GM12892 (cell line): ENCODE measurements at places on chromosomes 5 and 9.

- DNase-seq, result no peak
These were observed 287.8 kb upstream of the RASA1 start for GRCh38 chr5:86979811-86980411.

DNA sequence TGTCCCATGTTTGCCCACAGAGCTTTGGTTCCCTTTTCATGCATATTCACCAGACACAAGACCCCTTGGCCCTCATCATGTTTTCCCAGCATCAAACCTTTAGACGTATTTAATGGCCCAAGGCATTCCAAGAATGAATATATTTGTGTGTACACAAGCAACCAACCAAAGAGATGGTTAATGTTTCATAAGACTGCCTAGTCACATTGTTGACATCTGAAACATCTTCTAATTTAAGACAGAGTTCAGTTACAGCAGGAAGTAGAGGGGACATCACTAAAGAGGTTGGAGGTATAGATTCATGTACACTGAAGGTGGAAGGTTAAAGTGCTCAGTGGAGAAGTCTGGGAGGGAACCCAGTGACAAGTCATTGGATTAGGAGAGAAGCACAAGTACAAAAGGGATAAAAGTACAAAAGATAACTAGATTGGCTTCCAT, 49.1 kb downstream of the SUSD1 start:
- no peak for DNase-seq

GRCh38 chr5:148091991-148092964, 28.5 kb downstream of the SPINK5 start:
- no peak for DNase-seq

GRCh38 chr5:149837680-149838269, 106.8 kb downstream of the PDE6A start:
- no peak for DNase-seq

GRCh38 chr9:127303830-127304229, 39.3 kb downstream of the GARNL3 start:
- DNase-seq, result no peak

DNA sequence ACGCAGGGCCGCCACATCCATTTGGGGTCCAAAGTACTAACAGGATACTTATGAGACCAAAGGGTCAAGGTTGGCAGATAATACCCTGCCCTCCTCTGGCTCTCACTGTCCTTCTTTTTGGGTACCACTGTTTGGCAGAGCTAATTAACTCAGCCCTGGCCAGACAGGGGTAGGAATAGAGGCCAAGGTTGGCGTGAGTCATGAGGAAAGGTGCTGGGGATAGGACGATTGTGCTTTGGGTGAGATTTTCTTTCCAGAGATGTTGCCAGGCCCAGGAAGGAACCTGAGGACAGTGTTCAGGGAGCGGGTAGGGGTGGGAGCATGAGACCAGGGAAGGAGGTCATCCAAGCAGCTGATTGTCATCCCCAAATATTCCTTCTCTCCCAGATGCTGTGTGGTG, 191.8 kb upstream of the PANK3 start:
- no peak for DNase-seq

DNA sequence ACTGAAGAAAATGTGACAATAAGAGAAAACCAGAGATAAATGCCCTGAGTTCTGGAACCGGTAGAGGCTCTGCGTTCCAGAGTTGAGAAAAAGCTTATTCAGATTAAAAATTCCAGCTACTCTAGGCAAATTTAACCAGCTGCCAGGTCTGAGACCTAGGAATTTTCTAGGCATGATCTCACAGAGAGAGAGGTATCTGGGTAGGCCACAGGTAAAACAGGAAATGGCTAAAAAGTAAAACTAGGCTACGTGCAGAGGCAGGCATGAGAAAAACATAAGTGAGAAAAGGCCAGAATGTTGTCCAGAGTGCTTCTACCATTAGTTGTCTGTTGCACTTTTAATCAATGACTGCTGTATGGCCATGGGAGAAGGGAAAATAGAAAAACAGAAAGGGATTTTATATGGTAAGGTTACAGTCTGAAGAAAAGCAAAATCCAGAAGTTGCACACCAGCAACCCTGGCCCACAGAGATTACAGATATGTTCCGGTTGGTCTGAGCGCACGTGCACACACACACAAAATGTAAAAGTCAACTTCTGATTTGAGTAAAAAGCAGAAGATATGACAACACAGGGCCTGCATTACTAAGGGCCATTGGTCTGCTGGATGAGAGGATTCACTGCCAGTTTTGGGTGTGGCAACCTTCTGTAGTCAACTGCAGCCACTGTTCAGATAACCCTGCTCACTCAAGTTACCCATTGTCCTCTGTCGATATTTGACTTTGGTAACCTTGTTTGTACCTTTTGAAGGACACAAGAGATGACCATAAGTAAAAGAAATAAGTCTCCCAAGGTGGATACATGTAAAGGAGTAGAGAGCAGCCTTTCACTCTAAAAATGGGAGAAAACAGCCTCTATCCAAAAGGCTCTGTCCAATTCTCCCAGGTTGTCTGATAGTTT, 266.0 kb downstream of the DTWD2 start:
- no peak for DNase-seq

- DNase-seq, result no peak
These were observed 28.2 kb downstream of the MEF2C start for GRCh38 chr5:88854769-88855168.

DNA sequence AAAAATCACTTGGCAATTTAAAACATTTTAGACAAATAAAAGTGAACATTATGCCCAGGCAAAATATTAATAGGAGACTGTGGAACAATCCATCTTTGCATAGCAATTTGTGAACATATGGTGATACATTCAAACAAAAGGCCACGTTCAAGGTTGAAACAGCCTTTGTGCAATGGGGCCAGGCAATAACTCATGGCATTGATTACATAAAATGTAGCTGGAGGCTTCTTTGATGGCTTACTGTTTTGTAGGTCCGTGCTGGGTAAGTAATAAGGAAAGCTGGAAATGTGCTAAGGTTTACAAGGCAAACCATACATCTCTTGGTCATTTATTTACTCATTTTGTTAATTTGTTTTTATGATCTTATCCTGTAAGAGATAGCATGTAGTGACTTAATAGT, 651.8 kb downstream of the KCTD16 start:
- DNase-seq, result no peak

DNA sequence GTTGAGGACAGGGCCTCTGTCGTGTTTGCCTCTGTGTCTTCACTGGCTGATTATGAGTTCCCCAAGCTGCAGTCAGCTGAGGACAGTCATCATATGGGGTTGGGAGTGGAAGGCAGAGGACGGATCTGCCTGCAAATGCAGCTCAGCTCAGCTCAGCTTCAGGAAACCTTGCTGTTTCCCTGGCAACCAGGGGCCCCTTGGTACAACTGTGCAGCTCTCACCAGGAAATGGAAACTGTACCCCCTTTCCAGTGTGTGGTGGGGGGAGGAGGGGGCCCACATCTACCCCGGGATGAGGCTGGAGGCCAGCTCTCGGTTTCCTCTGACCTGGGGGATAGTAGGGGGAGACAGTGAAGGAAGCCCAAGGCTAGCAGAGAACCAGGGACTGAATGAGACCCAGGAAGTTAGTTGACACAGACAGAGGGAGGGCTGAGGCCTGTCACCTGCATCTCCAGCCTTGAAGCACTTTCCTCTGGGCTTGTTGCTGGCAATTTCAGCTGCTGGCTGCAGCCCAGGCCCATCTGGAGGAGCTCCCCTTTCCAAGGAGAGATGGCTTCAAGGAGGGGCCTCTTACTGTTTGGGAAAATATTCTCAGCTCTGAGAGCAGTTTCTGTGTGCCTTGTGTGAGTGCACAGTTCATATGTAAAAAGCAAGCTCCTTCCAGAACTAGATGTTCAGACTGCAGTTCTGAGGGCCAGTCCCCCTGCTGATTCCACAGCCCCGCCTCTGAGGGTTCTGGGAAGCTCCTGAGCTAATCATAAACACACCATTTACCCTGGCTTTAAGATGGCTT, 6.9 kb downstream of the ANXA6 start:
- no peak for DNase-seq

DNA sequence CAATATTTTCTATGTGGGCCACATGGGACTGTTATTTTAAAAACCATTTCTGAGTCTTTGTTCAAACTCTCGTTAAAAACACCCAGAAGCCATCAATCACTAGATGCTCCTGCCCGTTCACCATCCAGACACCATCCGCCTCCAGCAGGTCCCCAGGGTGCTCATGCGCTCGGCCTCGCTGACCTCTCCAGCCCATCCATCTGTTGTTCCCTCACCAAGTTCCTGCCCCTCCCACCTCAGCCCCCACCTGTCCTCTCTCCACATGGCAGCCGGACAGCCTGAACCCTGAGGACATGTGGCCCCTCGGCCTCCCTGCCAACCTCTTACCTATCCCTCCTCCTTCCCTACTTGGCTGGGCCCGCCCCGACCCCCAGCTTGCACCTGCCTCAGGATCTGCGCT, 31.6 kb downstream of the NSUN2 start:
- DNase-seq, result no peak

- no peak for DNase-seq
These were observed 454.2 kb downstream of the TLE4 start for GRCh38 chr9:80025796-80026520.

- DNase-seq, result no peak
These were observed 199.5 kb downstream of the C9orf50 start for GRCh38 chr9:129421371-129421770.

- no peak for DNase-seq
These were observed 27.6 kb upstream of the NUDT12 start for GRCh38 chr5:103590221-103590620.

DNA sequence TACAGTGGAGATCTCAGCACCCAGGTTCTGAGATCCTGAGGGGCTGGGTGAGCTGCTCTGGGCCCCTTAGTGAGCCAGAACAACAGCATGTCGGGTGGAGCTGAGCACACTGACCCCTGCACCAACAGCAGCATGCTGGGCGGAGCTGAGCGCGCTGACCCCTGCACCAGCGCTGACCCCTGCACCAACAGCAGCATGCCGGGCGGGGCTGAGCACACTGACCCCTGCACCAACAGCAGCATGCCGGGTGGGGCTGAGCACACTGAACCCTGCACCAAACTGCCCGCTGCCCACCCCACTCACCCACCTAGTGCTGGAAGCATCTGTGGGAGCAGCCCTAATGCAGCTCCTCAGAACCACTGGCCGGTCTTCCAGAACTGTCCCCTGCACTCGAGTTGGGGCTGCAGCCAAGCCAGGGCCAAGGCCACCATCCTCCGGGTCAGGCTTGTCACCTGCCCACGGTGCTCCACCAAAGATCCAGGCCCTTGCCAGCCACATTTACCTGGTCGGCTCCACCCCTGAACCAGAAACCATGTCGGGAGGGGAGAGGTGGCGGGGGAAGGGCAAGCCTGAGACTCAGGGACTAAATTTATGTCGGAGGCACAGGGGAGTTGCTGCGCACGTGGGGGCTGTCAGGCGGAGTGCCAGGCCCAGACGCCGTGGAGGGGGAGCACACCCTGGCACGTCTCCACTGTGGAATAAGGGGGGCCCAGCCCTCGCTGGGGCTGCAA, 80.3 kb downstream of the ADAMTS2 start:
- DNase-seq, result no peak

- DNase-seq, result no peak
These were observed 16.1 kb downstream of the CCT5 start for GRCh38 chr5:10266137-10266536.

DNA sequence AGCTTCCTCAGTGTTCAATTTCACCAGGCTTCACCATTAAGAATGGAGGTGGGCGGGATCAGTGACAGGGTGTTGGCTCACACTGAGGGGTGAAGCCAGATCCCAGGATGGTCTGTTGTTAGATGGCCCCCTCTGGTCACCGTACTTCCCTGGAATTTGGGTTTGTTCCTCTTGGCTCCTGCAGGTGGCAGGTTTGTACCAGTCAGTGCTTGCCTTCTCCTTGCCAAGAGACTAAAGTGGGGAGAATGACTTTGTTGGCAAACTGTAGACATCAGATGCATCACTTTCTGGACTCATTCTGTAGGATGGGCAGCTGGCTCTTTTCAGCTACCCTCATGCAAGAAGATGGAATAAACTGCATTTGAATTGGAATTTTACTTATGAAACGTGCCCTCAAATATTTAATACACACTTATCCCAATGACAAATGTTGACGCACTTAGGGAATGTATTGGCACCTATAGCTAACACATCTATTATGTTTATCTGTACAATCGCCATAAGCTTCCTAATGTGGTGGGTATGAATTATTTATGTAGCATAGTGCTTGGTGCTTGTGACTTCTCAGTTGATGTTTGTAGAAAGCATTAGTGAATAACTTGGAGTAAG, 31.4 kb upstream of the ANKRD55 start:
- DNase-seq, result no peak

- DNase-seq, result peak; percentile 57
These were observed 10.8 kb downstream of the FIBCD1 start for GRCh38 chr9:130927995-130928900.

DNA sequence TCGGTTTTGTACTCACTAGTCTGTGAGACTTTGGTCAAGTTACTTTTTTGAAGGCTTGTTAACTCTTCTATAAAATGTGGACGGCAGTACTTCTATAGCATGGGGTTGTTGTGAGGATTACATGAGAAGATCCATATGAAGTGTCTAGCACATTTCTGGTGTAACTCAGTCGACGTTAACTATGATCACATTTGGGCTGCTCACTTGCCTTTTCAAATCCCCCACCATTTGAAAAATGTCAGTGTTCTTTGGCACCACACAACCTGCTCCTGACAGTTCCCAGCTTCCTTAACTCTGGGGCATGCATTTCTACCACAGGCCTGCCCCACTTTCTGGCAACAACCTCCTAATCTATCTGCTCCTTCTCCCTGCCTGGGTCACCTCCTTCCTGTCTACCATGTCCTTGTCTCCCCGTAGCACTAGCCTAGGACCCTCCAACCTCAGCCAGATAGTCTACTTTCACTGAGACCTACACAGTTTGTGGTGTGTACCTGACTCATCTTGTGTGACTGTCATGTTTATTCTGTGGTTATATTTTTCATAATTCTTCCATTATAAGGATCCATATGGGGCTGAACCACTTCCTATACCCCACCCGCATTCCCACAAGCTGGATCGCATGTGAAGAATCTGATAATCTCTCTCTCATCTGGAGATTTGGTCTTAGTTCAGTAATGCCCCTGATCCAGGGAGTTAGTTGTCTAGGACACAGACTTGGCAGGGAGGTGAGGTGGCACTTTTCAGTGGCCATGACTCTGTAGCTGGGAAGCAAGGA, 30.2 kb upstream of the BASP1 start:
- no peak for DNase-seq

GRCh38 chr9:136539427-136540421, 6.1 kb downstream of the NOTCH1 start:
- peak; percentile 91 for DNase-seq

GRCh38 chr5:150253416-150254208, 36.0 kb downstream of the CAMK2A start:
- DNase-seq, result no peak

DNA sequence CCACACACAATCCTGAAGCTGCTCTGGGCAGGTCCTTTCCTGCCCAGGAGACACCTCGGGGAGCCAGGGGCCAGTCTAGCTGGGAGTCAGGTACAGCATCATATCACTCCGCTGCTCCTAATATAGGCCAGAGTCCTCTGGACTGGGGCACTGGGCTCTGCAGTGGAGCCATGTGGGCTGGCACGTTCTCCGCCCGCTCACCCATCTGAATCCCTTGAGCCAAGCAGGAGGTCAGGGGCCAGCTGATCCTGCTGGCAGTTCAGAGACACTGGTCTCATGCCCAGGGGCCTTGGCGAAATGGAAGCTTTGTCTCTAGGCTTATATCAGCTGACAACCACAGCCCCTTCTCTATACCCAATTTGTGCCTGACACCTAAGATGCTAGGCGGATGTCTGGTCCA, 9.3 kb upstream of the CORO2A start:
- no peak for DNase-seq

GRCh38 chr9:124623966-124624734, 117.0 kb upstream of the NR5A1 start:
- DNase-seq, result no peak
